Activated CD4-positive, alpha-beta T cell treated with anti-CD3 and anti-CD28 coated beads, Interleukin-2, Interleukin-4, amounts not matched to agents 100 ng/mL and 50 ng/mL, durations not matched to agents 16 hours and 8 hours (primary cell): ENCODE measurements at places on chromosomes 3 and 15.

GRCh38 chr15:35445891-35446290 lies 100.1 kb downstream of the DPH6 start:
- no peak for DNase-seq

- no peak for DNase-seq
Observed at GRCh38 chr3:53794597-53794996, 51.6 kb downstream of the CHDH start.

- DNase-seq, result no peak
Observed at GRCh38 chr3:86954226-86954625, 36.7 kb downstream of the VGLL3 start.

- DNase-seq, result no peak
Observed at GRCh38 chr3:152375546-152375945, 106.8 kb downstream of the MBNL1 start.

- no peak for DNase-seq
Observed at GRCh38 chr3:68787106-68787626, 145.2 kb downstream of the TAFA4 start.

DNA sequence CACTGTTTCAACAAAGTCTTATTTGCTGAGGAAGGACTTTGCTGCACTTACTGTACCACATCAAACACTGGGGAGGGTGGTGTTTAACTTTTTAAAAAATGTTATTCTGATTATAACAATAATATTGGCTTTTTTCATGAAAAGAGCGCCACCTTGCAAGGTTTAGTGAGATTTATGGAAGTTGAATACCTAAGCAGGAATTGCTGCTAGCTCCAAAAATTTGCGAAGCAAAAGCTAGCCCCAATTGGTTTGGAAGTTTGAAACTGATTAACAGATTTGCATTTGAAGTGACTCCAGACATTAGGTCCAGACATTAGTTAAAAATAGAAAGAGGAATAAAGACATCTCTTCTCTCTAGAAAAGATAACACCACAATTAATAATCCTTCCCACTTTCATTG lies 6.7 kb downstream of the ZIC1 start:
- DNase-seq, result no peak

- DNase-seq, result no peak
Observed at GRCh38 chr3:20302766-20303165, 116.8 kb upstream of the SGO1 start.

DNA sequence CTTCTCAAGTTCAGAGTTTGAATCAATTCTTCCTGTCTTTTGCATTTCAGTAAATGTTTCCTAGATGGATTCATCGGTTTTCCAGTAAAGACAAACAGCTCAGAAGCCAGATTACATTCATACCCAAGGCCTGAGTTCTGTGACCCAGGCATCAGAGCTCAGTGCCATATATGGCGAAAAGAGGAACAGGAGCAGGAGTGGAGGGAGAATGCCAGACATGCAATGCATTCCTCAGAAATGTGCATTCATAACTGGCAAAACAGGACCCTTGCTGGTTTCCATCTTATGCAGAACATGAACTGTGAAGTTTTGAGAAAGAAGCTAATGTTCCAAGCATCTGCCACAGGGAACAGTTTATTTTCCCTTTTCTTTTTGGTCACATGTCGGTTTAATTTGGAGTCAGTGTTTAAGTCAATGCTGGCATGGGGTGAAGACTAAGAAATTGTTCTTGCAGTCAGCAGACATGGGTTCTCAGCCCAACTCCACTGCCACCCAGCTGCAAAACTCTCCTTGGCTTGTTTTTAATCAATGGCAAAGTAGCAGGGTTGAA lies 116.5 kb downstream of the LPP start:
- no peak for DNase-seq

GRCh38 chr3:160779040-160779439 lies 23.0 kb downstream of the PPM1L start:
- DNase-seq, result no peak

- DNase-seq, result no peak
Observed at GRCh38 chr3:145079436-145079835, 1081.5 kb downstream of the PLOD2 start.

DNA sequence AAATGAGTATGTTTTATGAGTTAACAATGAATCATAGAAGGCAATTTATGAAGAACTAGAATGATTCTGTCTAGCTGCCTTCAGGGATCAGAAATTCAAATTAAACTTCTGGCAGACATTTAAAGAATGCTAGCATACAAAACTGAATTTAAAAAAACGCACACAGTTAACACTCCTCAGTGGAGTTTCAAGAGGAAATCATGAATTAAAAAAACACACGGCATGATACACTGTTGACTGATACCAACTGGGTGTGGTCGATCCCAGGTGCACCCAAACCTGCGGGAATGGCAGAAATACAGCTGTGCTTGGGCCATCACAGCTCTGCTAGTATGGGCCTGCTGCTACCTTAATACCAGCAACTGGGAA lies 526.0 kb downstream of the FOXP1 start:
- DNase-seq, result no peak

GRCh38 chr3:23594894-23595670 lies 210.7 kb upstream of the UBE2E1 start:
- no peak for DNase-seq

DNA sequence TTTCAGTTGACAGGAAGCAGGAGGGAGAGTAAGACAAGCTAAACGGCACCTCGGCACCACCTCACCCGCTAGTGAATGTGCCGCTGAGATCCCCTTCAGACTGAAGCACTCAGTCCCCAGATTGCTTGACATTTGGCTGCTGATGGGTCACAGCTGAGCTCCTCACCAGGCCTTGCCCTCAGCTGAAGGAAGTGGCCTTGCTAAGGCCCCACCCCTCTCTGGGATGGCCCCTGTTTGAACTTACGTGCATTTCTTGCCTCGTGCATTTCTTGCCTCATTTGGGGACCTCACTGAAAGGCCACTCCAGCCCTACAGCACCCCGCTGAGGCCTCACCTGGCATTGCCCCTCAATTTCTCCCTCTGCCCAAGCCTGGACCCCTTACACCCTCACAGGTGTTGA lies 39.8 kb downstream of the EOGT start:
- DNase-seq, result no peak

- no peak for DNase-seq
Observed at GRCh38 chr3:70943886-70944285, 631.4 kb upstream of the MDFIC2 start.

- DNase-seq, result no peak
Observed at GRCh38 chr15:25060472-25060803, 105.7 kb downstream of the SNRPN start.

DNA sequence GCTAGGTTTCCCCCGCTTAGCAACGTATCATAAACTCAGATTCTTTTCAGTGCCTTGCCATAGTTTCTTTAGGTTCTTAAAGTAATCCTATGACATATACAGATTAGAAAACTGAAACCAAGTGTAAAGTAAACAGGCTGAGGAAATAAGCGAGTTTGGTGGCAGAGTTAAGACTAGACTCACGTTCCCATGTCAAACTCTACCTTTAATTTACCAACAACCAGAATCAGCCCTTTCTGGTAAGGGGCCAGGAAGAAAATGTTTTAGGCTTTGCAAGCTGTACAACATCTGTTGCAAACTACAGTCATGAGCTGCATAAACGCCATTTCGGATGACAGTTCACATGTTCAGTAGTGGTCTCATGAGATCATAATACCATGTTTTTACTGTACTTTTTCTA lies 128.0 kb upstream of the PRICKLE2 start:
- no peak for DNase-seq

- DNase-seq, result no peak
Observed at GRCh38 chr3:54663501-54664011, 264.3 kb downstream of the LRTM1 start.

- peak; percentile 19 for DNase-seq
Observed at GRCh38 chr3:51729042-51729633, 22.3 kb downstream of the GRM2 start.

DNA sequence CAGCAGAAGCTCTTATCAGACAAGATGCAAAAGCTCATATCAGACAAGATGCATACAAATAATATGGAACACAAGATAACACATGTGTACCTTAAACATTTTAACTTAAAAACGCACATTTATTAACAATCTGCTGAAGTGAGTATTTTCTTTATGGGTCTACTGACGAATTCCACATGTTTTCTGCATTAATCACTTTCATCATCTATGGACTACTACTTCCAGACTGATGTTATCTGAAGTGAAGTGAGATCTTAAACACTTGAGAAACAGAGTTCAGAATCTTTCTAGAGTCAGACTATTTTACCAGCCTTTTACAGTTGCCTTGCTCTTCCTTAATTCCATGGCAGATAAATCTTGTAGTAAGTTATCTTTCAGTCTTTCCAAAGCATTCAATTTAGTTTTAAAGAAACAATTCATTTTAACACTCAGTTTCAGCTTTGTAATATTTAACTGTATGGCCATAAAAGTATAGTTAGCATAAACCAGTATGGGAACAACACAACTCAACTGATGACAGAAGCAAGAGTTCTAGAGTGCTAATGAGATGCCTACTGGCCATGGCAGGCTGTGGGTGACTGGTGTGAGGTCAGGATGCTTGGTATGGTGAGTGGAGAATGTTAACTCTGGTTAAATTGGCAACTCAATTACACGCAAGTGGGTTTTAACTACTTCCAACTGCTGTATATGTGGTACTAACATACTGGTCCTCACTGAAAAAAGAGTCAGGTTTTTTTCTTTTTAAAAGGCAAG lies 9.8 kb downstream of the CMTM6 start:
- DNase-seq, result no peak

- no peak for DNase-seq
Observed at GRCh38 chr3:149529099-149529498, 54.6 kb downstream of the TM4SF4 start.

DNA sequence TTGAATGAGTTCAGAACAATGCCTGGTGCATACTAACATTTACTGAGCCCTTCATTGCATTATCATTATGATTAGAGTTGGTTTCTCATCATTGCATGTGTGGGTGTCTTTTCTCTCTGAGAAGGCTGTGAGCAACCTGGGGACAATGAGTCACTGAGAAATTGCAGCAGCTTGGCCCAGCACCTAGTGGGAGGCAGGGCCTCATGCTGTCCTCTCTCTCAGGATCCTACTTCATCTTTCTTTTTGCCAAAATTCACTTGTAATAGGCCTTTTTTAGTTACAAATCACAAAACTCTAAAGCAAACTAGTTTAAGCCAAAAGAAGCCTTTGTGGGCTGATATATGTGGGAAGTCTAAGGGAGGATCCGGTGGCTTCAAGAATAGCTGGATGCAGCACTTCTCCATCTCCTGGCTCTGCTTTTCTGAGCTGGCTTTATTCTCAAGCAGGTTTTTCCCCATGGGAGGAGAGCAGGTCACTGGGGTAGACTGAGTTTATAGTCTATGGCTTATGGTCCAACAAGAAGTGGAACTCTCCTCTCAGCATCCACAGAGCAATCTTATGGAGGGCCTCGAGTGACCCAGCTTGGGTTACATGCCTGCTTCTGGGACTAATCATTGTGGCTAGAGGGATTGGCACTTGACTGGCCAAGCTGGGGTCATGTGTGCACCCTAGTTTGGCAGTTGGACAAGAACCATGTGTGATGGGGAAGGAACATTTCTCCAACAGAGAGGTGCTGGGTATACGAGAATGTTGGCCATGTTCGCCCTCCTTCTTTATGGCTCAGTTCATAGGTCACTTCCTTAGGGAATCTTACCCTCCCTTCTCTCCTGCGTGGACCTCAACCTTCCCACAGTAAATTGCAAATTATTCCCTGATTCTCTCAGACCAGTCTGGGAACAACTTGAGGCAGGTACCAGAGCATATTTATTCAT lies 8.7 kb upstream of the CAMK1 start:
- peak; percentile 74 for DNase-seq

GRCh38 chr3:47522082-47522987 lies 8.8 kb upstream of the ELP6 start:
- DNase-seq, result peak; percentile 87
